ENCODE measurements at places on chromosomes 2 and 18.

- no peaks in the 10 kb centered on the region for H3K4me1 ChIP-seq
- no peak overlapping the region for H3K4me3 ChIP-seq
- DNase-seq: no peak
- H3K36me3 ChIP-seq: no peaks in the 10 kb centered on the region
- H3K27ac ChIP-seq: no peak overlapping the region
Observed at GRCh38 chr2:28716265-28716865, 35.3 kb upstream of the PPP1CB start.

GRCh38 chr18:61731693-61732376 is 161.0 kb downstream of the RNF152 start:
- DNase-seq: no peak
- no peaks in the 10 kb centered on the region for H3K36me3 ChIP-seq
- H3K4me1 ChIP-seq: no peaks in the 10 kb centered on the region
- peaks cover 6% of the 10 kb centered on the region for H3K27me3 ChIP-seq
- no peak overlapping the region for H3K4me3 ChIP-seq
- no peak overlapping the region for H3K27ac ChIP-seq

GRCh38 chr2:23530206-23530908 is 145.4 kb downstream of the KLHL29 start:
- H3K4me3 ChIP-seq: no peak overlapping the region
- DNase-seq: no peak
- peaks cover 21% of the 10 kb centered on the region for H3K4me1 ChIP-seq
- no peak overlapping the region for H3K27ac ChIP-seq
- H3K27me3 ChIP-seq: no peaks in the 10 kb centered on the region

DNA sequence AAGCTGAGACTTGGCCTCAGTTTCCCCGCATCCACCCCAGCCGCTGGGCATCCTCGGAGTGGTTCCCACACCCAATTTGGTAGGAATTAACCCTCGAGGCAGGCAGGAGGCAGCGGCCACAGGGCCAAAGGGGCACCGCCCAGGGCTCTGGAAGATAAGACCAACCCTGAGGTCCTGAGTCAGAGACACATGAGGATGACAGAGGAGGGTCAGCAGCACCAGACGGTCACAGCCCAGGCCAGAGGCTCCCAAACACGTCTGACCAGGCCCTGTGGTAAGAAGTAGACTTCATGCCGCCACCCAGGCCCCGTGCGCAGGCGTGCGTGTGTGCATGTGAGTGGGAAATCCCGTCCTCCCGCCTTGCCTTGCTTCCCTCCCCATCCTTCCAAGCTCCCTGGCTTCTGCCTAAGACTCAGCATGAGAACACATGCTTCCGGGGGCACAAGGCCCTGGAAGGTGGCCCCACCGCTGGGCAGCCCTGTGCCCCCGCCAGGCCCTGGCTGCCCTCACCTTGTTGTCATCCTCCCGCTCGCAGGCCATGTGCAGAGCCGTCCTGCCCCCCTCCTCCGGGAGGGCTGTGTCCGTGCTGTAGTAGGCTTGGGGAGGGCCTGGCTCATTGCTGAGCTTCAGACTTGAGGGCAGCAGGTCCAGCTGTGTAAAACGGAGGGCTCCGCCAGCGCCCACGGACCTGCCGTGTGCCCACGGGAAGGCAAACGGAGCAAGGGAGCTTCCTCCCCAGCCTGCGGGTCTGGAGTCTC is 46.3 kb downstream of the ANKMY1 start:
- no peak overlapping the region for H3K27ac ChIP-seq
- peaks cover 4% of the 10 kb centered on the region for H3K36me3 ChIP-seq
- H3K27me3 ChIP-seq: no peaks in the 10 kb centered on the region
- peaks cover 12% of the 10 kb centered on the region for H3K4me1 ChIP-seq
- DNase-seq: no peak
- H3K4me3 ChIP-seq: no peak overlapping the region

DNA sequence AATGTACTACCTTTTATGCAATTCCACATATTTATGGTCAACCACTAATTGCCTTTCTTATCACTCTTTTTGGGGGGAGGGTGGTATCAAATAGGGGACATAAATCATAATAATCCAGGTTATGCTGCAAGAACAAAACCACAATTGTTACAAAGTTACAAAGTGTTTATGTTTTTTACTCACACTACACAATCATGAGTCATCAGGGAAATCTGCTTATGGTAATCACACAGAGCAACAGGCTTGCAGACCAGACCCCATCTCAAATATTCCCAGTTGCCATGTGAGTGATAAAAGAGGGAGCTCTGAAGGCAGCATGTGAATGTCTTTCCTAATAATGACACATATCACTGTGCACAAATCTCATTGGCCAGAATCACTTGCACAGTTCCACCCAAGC is 304.7 kb upstream of the TMEFF2 start:
- no peak overlapping the region for H3K27ac ChIP-seq
- no peaks in the 10 kb centered on the region for H3K36me3 ChIP-seq
- H3K27me3 ChIP-seq: no peaks in the 10 kb centered on the region
- DNase-seq: no peak

GRCh38 chr18:56199580-56200330 is 438.6 kb downstream of the TXNL1 start:
- H3K27me3 ChIP-seq: no peaks in the 10 kb centered on the region
- no peaks in the 10 kb centered on the region for H3K36me3 ChIP-seq
- no peak overlapping the region for H3K27ac ChIP-seq
- no peak for DNase-seq
- H3K4me1 ChIP-seq: no peaks in the 10 kb centered on the region

- H3K27me3 ChIP-seq: peaks cover 2% of the 10 kb centered on the region
- H3K4me3 ChIP-seq: no peak overlapping the region
- peaks cover 52% of the 10 kb centered on the region for H3K36me3 ChIP-seq
- no peak for DNase-seq
Observed at GRCh38 chr2:208346756-208347155, 59.8 kb upstream of the PTH2R start.

- no peak overlapping the region for H3K4me3 ChIP-seq
- no peaks in the 10 kb centered on the region for H3K4me1 ChIP-seq
- no peak overlapping the region for H3K27ac ChIP-seq
- no peaks in the 10 kb centered on the region for H3K27me3 ChIP-seq
- no peaks in the 10 kb centered on the region for H3K36me3 ChIP-seq
- no peak for DNase-seq
Observed at GRCh38 chr18:31401156-31402025, 24.8 kb downstream of the DSG4 start.

- H3K4me3 ChIP-seq: no peak overlapping the region
- DNase-seq: no peak
- no peak overlapping the region for H3K27ac ChIP-seq
- H3K4me1 ChIP-seq: no peaks in the 10 kb centered on the region
- no peaks in the 10 kb centered on the region for H3K27me3 ChIP-seq
- H3K36me3 ChIP-seq: peaks cover 4% of the 10 kb centered on the region
Observed at GRCh38 chr2:49153252-49153651, 1.1 kb downstream of the FSHR start.

- no peaks in the 10 kb centered on the region for H3K36me3 ChIP-seq
- H3K4me1 ChIP-seq: no peaks in the 10 kb centered on the region
- peaks cover 2% of the 10 kb centered on the region for H3K27me3 ChIP-seq
- H3K27ac ChIP-seq: no peak overlapping the region
- no peak overlapping the region for H3K4me3 ChIP-seq
- DNase-seq: no peak
Observed at GRCh38 chr18:5510135-5510846, 33.5 kb downstream of the EPB41L3 start.

GRCh38 chr2:217105733-217106649 is 246.1 kb upstream of the TNP1 start:
- peak overlapping the region; percentile 72 for H3K27ac ChIP-seq
- H3K4me3 ChIP-seq: peak overlapping the region; percentile 38
- no peaks in the 10 kb centered on the region for H3K36me3 ChIP-seq
- no peak for DNase-seq
- no peaks in the 10 kb centered on the region for H3K4me1 ChIP-seq
- H3K27me3 ChIP-seq: no peaks in the 10 kb centered on the region

DNA sequence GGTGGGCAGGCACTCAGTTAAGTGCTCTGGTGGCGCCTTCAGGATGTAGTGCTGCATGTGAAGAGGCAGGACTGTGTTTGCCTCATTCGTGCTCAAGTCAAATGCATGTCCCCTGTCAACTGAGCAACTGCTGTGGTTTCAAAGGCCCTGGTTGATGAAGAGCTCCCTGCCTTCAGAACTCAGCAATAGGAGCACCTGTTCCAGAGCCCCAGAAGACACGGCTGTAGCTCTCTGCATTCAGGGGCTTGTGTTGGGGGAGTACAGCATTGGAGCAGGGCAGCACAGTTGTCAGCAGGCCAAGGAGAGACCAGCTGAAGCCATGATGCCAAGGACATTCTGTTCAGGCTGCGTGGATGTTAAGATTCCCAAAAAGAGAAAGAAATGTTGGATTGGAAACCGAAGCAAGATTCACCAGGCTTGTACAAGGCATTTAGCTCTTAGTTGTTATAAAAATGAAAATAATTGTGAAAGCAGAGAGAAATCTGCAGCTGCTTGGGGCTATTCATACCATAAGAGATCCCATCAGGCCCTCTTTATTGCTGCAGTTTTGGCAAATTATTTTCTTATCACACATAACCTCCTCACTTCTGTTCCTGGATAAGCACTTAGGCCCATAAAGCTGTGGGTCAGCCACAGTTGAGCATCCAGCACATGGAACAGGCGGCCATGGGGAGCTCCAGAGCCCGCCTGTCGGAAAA is 252.4 kb upstream of the ZNF521 start:
- no peak overlapping the region for H3K27ac ChIP-seq
- H3K4me3 ChIP-seq: no peak overlapping the region
- no peaks in the 10 kb centered on the region for H3K36me3 ChIP-seq

DNA sequence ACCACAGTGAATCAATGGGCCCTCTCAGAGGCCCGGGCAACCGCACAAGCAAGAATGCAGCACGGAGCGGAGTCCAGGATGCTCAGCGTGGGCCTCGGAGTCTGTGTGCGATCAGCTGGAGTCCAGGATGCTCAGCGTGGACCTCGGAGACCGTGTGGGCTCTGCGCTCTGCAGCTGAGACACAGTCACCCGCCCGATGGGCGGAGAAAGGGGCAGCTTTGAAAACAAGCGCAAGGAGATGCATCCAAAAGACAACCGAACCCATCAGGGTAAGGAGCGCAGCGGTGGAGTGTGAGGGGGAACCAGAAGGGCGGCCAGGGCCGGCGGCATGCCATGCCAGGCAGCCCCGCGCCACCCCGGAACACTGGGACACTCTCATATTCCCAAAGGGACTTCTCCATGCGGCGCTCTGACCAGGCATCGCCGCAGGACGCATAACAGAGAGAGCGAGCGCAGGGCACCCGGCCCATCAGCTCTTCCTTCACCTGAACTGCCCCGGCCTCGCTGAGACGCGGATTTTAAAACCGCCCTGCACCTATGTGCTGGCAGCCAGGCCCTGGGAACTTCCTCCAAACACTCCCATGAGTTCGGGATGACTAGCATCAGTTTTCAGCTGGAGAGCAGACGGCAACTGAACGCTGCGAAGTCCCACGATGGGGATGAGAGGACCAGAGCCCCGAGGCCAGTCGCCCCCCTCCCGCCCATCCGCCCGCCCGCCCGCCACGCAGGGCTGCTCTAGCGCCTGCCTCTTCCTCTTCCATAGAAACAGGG is 44.7 kb downstream of the MC5R start:
- H3K27ac ChIP-seq: no peak overlapping the region
- no peaks in the 10 kb centered on the region for H3K4me1 ChIP-seq
- no peak for DNase-seq
- H3K4me3 ChIP-seq: no peak overlapping the region

- no peak overlapping the region for H3K4me3 ChIP-seq
- no peak overlapping the region for H3K27ac ChIP-seq
- peaks cover 3% of the 10 kb centered on the region for H3K27me3 ChIP-seq
- no peak for DNase-seq
Observed at GRCh38 chr18:77701977-77702376, 452.3 kb downstream of the GALR1 start.

GRCh38 chr2:187783446-187783845 is 229.2 kb upstream of the TFPI start:
- no peaks in the 10 kb centered on the region for H3K4me1 ChIP-seq
- H3K27ac ChIP-seq: no peak overlapping the region
- H3K27me3 ChIP-seq: no peaks in the 10 kb centered on the region

- H3K36me3 ChIP-seq: peaks cover under 1% of the 10 kb centered on the region
- H3K27ac ChIP-seq: no peak overlapping the region
- no peaks in the 10 kb centered on the region for H3K27me3 ChIP-seq
- no peak overlapping the region for H3K4me3 ChIP-seq
- DNase-seq: no peak
Observed at GRCh38 chr2:239308661-239309397, 92.0 kb downstream of the HDAC4 start.

DNA sequence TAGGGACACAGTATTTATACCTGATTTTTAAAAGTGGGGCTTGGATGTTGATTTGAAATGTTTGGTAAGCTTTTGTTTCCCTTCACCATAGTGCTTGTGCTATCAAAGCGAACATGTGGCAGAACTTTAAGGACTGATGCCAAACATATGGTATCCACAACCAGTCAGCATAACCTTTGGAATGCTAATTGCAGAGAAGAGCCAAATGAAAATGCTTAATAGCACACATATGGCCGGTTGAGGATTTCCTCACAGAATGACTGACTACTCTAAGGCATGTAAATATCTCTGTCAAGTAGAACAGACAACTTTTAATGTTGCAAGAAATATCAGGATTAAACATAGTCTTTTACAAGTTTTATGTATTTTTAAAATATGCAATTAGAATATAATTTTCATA is 120.9 kb upstream of the COL3A1 start:
- H3K4me3 ChIP-seq: no peak overlapping the region
- H3K27ac ChIP-seq: no peak overlapping the region
- no peaks in the 10 kb centered on the region for H3K36me3 ChIP-seq
- H3K4me1 ChIP-seq: no peaks in the 10 kb centered on the region
- no peak for DNase-seq

- no peaks in the 10 kb centered on the region for H3K4me1 ChIP-seq
- H3K36me3 ChIP-seq: no peaks in the 10 kb centered on the region
- no peak overlapping the region for H3K27ac ChIP-seq
- no peak overlapping the region for H3K4me3 ChIP-seq
Observed at GRCh38 chr2:2714408-2714807, 383.3 kb upstream of the MYT1L start.

DNA sequence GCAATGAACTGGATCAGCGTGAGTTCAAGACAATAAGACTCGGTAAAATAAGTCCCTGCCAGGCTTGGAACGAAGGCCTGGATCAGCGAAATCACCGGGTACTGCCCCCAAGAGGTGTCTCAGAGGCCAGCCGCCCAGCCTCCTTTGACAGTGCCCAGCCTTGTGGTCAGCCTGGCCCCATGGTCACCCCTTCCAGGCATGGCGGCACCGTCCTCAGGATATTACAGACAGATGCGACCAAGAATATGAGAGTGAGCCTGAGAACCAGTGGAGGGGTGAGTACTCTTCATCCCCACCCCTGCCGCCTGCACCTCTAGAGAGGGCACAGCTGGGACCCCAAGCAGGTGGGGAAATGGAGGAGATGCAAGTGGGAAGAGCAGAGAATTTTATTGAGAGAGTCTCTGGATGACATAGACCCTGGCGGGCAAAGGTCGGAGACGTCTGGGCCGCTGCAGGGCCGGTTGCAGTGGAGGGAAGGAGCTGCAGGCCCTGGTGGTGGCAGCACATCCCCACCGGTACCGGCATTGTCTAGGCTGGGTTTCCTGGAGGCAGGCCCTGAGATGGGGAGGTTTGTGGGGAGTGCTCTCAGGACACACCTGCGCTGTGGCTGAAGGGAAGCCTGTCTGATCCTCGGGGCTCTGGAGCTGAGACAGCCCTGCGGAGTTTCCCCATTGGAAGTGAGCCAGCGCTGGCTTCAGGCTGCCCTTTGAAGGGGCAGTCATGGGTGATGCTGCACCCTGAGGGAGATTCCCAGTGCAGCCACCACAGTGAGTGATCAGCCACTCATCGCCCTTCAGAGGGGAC is 190.0 kb downstream of the SEPTIN10 start:
- no peak overlapping the region for H3K27ac ChIP-seq
- no peaks in the 10 kb centered on the region for H3K27me3 ChIP-seq
- no peaks in the 10 kb centered on the region for H3K4me1 ChIP-seq
- H3K36me3 ChIP-seq: no peaks in the 10 kb centered on the region
- no peak for DNase-seq

- no peak overlapping the region for H3K27ac ChIP-seq
- H3K36me3 ChIP-seq: no peaks in the 10 kb centered on the region
- H3K4me1 ChIP-seq: no peaks in the 10 kb centered on the region
- H3K27me3 ChIP-seq: peaks cover 2% of the 10 kb centered on the region
- DNase-seq: no peak
Observed at GRCh38 chr18:31246460-31246859, 71.5 kb upstream of the DSG1 start.

Measured in immature natural killer cell (primary cell).